ENCODE measurements at places on chromosomes 11 and 22.

GRCh38 chr22:41237707-41238569, 2.8 kb downstream of the CHADL start:
- DNase-seq, result peak; percentile 25

DNA sequence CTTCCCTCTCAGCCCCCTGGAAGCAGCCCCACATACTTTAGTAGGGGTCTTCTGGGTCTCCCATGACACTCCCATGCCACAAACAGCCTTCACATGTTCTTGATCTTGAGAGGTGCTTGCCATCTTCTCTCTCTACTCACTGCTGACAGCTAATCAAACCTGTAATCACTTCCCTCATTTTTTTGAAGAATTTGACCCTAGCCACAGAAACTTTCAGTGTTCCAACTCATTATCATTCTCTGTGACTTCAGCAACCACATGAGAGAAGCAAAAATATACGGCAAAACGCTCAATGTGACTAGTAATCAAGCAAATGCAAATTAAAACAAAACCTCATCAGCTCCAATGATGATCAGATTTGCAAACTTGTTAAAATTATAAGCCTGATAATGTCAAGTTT, 38.3 kb upstream of the POU2AF2 start:
- DNase-seq, result no peak

DNA sequence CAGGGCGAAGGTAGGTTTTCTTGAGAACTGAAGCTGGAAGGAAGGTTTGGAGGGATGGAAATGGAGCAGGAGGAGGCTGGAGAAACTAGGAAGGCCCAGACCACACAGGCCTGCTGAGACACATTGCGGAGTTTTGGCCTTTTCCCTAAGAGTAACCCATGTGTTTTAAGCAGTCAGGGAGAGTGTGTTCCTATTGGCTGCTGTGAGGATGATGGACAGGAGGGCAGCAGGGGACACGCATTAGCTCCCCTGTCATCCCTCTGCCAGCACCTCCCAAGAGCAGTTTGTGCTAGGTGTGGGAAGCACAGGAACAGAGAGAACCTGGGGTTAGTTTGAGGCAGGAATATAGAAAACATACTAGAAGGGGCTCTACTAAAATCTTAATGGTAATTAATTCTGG, 842.1 kb downstream of the TBC1D22A start:
- no peak for DNase-seq

DNA sequence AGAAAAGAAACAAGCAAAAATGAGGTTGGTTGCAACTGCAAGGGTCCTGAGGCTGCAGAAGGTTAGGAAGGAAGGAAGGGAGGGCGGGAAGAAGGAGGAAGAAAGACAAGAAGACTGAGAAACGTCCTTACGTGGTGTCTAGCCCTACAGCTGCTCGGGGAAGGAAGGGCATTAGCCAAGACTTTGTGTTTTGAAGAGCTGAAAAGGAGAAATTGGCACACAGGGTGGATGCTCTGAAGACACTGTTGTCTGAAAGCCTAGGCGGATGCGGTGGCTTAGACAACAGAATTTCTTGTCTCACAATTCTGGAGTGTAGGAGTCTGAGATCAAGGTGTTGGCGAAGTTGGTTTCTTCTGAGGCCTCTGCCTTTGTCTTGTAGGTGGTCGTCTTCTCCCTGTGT, 60.7 kb downstream of the MCM5 start:
- no peak for DNase-seq

DNA sequence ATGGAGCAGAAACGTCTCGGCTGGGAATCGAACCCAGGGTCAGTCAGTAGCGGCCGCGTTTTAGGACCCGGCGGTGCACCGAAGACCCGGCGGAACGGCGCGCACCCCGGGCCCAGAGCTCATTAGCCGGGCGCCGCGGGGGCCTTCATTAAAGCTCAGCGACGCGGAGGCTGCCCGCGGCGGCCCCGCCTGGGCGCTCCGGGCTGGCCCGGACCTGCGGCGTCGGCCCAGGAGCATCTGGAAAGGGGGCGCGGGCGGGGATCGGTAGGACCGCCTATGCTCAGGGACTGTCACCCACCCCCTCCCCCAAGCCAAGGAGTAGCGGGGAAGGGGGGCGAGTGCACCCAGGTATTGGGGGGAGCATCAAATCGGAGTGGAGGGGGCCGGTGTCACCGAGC, 52.2 kb downstream of the CYTH4 start:
- no peak for DNase-seq

- no peak for DNase-seq
These were observed 28.0 kb downstream of the ADA2 start for GRCh38 chr22:17191163-17191784.

- no peak for DNase-seq
These were observed 80.4 kb upstream of the PRR5 start for GRCh38 chr22:44621401-44622146.

DNA sequence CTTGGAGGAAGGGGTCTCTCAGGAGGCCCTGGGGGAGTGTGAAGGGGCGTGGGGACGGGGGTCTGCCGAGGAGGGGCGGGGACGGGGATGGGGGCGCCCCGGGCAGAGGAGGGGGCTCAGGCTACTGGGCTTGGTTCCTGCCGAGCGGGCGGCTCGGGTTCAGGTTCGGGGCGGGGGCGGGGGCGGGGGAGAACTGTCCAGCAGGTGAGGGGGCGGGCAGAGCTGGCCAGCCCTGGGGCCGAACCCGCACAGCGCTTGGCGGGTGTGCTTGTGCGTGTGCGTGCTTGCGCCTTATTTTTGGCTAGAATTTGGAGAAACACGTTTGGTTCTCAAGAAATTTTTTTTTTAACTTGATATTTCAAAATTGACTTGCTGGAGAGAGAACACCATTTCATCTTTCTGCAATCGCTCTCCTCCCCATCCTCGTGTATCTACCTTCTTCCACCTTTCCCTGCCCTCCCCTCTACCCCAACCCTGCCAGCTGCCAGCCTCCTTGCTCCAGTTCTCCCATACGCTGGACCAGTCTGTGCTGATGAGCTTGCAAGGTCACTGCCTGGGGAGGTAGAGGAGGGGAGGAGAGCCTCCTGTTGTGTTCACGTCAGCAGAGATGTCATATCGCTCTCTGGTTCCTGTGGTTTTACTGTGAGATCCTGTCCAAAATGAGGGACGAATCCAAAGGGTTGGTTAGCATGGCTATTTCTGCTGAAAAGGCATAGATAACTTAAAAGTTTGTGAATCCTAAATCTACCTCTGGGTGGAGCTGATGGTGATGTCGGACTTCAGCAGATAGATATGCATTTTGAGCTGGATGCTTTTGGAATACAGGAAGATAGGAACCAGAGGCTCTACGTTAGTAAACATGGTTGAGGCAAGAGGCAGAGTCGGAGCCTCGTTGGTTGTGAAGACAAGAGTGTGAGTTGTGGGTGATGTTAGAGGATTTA, 668 bp downstream of the MADD start:
- no peak for DNase-seq

DNA sequence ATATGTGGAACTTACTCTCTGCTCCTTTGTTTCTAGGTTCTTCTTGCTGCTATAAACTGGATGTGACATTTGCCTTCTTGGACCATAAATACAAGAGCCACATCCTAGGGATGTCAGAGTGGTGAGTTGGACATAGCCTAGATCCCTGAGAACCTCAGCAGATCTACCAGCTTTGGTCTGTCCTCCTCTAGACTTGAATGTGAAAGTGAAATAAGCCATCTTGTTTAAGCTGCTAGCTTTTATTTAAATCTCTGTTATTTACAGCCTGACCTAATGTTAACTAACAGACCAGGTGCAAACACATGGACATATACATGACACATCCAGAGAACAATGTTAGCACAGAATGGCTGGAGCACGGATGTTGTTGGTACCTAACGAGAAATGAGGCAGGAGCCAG, 36.0 kb downstream of the SLN start:
- no peak for DNase-seq

- no peak for DNase-seq
These were observed 1.1 kb upstream of the BIRC2 start for GRCh38 chr11:102345904-102346303.

DNA sequence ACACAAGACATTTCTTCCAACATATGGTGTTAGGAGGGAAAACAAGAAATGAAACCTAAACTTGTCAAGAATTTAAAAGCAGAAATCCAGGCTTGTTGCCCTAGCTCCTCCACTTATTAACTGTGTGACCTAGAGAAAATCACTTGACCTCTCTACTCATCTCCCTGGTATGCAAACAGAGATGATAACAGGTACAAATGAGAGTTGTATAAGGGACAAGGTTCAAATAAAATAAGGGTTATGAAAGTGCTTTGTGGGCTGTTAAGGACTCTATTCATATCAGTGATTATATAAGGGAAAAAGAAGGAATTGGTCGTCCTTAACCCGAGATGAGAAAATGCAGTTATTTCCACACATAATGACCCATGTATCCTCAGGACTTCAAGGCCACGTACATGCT, 372.7 kb upstream of the TENM4 start:
- no peak for DNase-seq

- DNase-seq, result no peak
These were observed 26.3 kb downstream of the F2 start for GRCh38 chr11:46745328-46745727.

DNA sequence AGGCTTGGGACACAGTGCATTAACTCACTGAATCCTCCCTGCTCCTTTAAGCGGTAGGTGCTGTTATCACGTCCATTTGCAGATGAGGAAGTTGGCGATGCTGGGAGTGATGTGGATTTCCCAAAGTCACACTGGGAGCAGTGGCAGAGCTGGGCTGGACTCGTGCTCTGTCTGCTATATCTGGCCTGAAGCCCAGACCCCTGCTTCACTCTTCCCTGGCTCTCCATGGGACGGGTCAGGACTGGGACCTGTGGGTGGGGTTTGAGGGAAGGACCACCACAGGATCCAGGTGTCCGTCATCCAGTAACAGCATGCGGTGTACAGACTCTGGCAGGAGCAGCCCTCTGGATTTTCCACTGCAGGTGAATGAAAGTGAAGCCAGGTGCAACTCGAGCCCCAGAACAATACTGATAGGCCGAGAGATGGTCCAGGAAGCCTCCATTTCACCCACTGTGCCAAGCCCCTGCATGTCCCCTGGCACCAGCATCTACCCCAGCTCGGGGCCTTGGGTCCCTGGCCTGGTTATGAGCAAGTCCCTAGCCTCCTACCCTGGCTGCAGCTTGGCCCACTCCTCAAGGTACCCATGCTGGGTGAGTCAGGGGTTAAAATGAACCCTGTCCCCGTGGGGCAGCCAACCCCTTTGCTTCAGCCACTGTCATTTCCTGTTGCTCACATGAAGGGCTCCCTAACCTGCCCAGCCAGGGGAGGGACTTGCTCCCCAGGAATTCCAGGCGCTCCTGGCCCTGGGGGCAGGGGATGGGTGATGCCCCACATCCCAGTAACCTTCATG, 4.2 kb downstream of the USP2 start:
- DNase-seq, result no peak

GRCh38 chr11:66289548-66290329, 796 bp upstream of the YIF1A start:
- DNase-seq, result no peak

GRCh38 chr11:111957663-111958444, 20.7 kb downstream of the DIXDC1 start:
- no peak for DNase-seq

- no peak for DNase-seq
These were observed 117.3 kb upstream of the GRK3 start for GRCh38 chr22:25447067-25447685.

DNA sequence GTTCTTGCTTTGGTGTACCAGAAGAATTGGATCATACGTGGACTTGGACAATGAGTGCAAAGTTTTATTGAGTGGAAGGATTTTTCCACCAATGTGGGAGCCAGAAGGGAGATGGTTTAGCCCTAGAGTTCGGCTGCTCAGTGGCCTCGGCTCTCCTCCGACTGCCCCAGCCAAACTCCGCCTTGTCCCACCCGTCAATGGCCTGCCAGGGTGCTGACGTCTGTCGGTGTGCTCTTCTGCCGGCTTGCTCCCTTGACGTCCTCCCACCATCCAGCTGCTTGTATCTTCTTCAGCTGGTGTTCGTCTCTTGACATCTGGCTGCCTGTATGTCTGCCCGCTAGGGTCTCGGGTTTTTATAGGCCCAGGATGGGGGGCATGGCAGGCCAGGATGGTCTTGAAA, 154.8 kb downstream of the APOL5 start:
- no peak for DNase-seq

DNA sequence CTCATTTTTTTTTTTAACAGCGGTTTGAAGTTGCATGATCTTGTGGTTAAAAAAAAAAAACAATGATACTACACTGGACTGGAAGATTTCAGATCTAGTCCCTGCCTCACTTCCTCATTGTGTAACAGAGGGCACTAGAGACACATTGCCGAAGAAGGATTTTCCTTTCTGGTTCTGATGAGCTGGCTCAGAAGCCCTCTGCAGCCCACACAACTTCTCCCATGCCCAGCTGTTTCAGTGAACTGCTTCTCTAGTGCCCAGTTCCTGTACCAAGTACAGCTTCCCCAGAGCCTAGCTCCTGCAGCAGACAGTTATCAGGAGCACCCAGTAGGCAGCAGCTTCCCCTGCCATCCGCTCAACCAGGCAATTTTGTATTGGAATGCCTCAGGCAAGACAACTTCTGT, 29.5 kb upstream of the ANO5 start:
- no peak for DNase-seq

GRCh38 chr22:40330615-40331014, 15.7 kb upstream of the ADSL start:
- no peak for DNase-seq

- no peak for DNase-seq
These were observed 416.5 kb downstream of the GUCY1A2 start for GRCh38 chr11:106601684-106602297.

DNA sequence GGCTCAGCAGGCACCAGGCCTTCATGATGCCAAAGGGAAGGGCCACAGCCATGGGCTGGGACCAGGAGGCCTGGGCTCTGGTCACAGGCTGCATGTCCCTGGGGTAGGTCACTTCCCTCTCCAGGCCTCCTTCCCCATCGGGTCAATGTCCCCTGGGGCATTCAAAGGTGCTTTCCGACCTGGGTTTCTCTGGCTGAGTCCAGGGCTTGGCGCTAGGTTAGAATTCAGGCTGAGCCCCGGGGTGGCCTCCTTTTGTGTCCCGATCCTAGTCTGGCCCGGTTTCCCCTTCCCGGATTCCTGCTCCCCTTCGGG, 12.2 kb downstream of the MAFF start:
- DNase-seq, result no peak
